T follicular helper cell (primary cell): ENCODE measurements at places on chromosomes 5 and 9.

DNA sequence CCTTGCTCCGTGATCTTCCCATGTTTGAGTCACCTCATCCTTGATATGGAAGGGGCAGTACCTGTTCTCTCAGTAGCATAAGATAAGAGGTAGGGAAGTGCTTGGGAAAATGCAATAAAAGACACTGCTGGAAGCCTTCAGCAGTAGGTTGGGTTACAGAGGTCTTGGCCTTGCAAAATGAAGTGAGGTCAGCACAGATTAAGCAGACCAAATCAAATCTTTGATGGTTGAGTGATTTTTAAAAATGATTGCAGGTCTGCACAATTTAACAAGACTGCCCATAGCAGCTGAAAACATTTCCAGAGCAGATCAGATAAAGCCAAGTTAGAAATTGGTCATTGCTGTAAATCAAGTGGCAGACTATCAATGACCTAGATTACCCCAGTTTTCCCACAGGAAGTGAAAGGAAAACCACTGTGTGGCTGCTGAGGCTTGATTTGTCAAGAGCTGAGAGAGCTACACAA is 32.9 kb downstream of the PALM2AKAP2 start:
- DNase-seq = no peak

- no peak for DNase-seq
Observed at GRCh38 chr9:120212153-120212852, 367.7 kb downstream of the CDK5RAP2 start.

DNA sequence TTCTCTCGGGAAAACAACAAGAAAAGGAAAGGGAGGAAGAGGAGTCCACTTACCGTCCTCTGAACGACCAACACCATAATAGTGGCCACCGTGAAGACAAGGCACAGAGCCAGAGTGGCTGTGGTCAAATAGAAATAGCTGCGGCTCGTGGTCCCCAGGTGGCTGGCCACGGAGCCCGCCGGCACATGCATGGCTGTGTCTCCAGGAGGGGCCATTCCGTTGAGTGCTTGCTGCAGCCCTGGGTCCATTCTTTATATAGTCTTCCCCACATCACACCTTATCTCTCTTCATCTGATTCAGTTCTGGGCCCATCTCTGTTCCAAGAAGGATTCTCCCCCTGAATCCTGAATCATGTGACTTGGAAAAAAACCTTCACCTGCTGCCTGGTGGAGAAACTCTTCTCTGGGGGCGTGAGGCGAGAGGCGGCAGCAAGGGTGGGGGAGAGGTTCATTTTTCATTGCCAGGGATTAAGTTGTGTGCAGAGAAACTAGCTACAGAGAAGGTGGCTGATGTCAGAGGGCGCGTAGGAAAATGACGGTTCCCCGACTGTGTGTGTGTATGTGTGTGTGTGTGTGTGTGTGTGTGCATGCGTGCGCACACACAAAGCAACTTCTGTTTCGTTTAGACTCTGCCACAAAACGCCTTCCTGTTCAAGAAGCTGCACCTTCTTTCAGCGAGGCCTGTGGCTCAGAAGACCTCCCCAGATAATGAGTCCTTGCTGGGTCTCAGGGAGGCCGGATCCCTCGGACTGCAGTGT is at the start of gene TNFSF8:
Gene TNFSF8 (minus strand): TSS at position 536 of the 757 bp plus-strand sequence. CDS start 288 bp downstream, at position 248.
- peak; percentile 58 for DNase-seq

GRCh38 chr9:73199886-73200285 is 48.2 kb downstream of the ANXA1 start:
- DNase-seq = no peak

GRCh38 chr9:14466429-14466818 is 152.5 kb upstream of the NFIB start:
- DNase-seq = no peak

DNA sequence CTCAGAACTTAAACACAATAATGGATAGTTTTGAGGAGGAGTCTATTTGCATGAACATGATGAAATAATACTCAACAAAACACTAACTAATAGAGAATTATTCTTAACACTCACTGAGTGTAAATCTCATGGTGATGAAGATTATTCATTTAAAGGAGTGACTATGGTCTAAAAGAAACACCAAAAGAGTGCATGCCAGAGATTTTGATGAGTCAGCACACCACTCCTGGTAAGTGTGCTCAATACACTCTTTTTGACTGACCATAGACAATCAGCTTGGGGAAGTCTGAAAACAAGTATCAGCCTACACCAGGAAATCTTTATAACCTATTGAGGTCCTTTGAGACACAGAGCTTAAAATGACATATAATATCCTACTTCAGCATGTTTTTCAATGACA is 6.8 kb upstream of the FST start:
- no peak for DNase-seq

DNA sequence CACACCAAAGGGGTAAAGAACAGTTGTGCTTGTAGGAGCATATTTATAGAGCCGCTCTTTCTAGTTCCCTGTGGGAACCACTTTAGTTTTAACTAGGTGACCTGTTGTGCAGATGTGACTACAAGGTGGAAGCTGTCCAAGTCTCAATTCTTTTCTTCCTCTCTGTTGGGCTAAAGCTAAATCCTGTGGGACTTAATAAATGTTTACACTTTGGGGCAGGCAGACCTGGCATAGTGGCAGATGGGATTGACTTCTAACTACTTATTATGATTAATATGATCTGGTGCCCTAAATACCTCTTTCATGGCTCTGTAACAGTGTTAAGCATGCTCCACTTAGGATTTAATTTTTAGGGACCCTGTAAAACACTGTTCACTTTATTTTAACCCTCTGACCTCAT is 265.3 kb downstream of the KCTD16 start:
- no peak for DNase-seq

DNA sequence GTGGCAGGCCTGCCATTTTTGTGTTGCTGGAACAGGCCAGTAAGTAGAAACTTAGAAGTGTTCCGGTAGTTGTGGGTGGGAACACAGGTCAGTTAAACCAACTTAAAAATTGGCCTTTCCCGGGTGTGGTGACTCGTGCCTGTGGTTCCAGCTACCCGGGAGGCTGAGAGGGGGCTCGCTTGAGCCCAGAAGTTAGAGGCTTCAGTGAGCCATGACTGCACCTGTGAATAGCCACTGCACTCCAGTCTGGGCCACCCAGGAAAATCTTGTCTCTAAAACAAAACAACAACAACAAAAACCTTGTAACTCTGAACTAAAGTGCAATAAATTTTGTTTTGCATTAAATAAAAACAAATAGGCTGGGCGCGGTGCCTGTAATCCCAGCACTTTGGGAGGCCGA is 1.4 kb upstream of the NHP2 start:
- no peak for DNase-seq

- DNase-seq = no peak
Observed at GRCh38 chr5:168770996-168771395, 191.8 kb upstream of the PANK3 start.
